ENCODE measurements at places on chromosomes 4 and X.

GRCh38 chr4:83431200-83431599 lies 24.4 kb downstream of the HELQ start:
- DNase-seq, result no peak

- no peak for DNase-seq
Measured at GRCh38 chr4:1232661-1233621, 16.0 kb downstream of the CTBP1 start.

DNA sequence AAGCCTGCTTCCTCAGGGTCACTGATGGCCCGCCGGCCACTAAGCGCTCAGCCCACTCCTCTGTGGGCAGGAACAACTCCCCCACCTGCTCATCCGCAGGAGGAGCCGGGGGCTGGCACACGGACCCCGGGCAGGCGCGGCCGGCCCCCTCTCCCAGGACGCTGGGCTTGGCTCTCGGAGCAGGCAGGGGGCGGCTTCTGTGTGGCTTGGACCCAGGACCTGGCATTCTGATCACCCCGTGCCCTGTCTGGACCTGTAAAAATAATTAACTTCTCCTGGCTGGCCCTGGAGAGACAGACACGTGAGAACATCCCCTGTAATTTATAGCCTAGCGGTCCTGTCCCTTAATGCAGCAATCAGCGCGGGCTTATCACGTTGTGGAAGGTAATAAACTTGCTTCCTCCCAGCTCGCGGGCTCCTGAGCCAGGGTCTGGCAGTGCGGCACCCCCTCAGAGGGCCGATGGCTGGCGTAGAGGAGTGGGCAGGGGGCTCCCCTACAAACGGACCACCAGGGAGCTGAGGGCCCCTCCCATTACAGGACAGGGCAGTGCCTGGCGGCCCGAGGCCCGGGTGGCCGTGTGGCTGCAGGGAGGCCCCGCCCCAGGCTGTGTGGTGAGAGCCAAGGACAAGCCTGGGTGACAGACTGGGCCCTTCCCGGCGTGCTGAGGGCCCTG lies 84.5 kb upstream of the NKX1-1 start:
- no peak for DNase-seq

- no peak for DNase-seq
Measured at GRCh38 chr4:140061659-140062289, 92.2 kb downstream of the MAML3 start.

- DNase-seq, result peak; percentile 34
Measured at GRCh38 chr4:170853422-170854021, 763.8 kb upstream of the AADAT start.

- no peak for DNase-seq
Measured at GRCh38 chr4:107736037-107736436, 16.0 kb upstream of the PAPSS1 start.

- no peak for DNase-seq
Measured at GRCh38 chrX:13689741-13690211, 848 bp downstream of the RAB9A start.

DNA sequence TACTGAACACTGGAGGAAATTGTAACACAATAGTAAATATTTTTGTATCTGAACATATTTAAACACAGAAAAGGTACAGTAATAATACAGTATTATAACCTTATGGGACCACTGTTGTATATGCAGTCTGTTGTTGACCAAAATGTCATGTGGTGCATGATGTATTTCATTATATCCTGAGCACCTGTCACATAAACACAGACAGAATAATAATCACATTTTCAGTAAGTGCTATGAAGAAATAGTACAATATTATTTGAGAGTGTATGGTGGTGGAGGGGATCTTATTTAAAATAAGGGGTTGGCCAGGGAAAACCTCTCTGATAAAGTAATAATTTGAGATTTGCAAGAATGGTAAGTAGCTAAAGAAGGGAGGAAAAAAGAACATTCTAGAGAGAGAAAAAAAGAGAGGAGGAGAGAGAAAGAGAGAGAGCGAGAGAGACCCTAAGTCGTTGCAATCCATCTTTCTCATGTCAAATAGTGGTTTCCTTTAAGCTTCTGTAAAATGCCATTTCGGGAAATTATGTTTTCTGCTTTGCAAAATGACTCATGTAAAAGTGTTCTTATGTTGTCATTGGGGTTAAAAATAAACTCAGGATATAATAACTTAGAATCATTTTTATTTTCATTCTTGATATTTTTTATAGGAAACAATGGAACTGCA lies 19.3 kb upstream of the CLNK start:
- no peak for DNase-seq

GRCh38 chrX:103830848-103831247 lies 1.2 kb downstream of the RAB9B start:
- no peak for DNase-seq
